ENCODE measurements at places on chromosomes 16 and 17.

GRCh38 chr17:68790492-68790891 is 164.7 kb downstream of the ABCA8 start:
- no peak for DNase-seq

DNA sequence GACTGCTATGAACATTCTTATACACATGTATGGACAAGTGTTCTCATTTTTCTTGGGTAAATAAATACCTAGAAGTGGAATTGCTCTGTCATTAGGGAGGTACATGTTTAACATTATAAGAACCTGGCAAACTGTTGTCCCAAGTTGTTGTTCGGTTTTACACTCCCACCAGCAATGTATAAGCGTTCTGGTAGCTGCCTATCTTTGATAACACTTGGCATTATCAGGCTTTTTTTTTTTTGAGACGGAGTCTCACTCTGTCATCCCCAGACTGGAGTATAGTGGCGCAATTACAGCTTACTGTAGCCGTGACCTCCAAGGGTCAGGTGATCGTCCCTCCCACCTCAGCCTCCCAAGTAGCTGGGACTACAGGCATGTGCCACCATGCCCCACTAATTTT is 16.3 kb downstream of the ATAD5 start:
- no peak for DNase-seq

- no peak for DNase-seq
Measured at GRCh38 chr17:34895383-34895782, 65.9 kb downstream of the CCT6B start.

DNA sequence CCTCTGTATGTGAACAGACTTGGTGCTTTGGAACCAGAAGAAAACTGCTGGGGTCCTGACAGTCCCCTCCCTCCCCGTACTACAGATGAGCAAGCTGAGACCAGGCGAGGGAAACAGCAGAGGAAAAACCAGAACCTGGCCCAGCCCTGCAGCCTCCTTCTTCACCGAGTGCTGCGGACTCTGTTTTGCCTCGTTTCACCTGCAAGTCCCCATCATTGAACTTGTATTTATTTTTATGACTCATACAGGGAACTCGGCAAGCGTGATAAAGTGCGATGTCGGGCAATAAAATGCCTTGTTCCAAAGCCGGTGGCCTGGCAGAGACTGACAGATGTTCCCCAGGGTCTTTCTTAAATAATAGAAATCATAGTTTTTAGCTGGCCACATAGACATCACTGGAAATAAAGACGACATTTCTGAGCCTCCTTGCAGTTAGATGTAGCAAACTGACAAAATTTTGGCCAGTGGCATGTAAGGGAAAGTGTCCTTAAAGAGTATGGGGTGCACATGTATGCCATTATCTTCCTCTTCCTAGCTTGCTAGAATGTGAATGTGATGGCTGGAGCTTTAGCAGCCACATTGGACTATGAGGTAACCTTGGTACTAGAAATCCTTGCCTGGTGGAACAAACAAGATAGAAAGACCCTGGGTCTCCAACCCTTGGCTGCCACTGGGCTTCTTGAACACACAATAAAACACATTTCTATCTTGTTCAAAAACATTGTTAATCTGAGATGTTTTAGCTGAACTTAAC is 128.6 kb downstream of the IRF8 start:
- no peak for DNase-seq

GRCh38 chr16:89749637-89750036 is 28.3 kb downstream of the ZNF276 start:
- no peak for DNase-seq

DNA sequence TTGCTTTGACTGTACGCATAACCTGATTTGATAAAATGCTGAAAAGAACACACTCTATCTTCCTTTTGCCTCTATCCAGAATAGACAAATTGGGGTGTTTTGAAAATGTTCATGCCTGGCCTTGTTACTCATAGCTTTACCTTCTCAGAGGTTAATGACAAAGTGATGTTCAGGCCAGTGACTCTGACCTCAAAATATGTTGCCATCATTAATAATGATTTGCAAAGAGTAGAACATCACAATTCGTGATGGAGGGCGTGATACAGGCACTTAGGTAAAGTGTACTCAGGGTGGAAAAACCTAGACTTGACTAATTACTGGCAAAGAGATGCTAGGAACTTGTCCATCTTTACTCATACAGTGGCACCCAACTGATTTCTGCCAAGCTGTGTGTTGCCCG is 656.6 kb upstream of the SOX9 start:
- no peak for DNase-seq

DNA sequence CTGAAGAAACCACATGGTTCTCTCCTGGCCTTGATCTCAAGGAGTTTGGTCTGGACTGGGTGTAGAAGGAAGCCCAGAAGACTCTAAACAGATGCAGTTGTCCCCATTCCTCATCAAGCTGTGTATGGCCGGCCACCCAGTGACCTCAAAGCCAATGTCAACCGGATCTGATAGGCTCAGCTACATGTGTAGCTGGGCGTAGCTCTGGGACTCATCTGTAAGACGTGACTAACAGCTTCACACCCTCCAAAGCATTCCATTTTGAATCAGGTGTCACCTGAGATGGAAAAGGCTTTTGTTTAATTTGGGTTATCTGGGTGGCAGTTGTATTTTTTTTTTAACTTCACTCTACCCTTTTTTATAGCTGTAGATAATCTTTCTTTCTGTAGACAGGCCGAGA is 130.4 kb downstream of the ABCC12 start:
- DNase-seq: no peak

- no peak for DNase-seq
Measured at GRCh38 chr16:72985148-72985941, 62.6 kb downstream of the ZFHX3 start.

GRCh38 chr17:8125947-8126490 is 2.1 kb upstream of the HES7 start:
- no peak for DNase-seq

GRCh38 chr16:79169239-79169638 is 431.3 kb downstream of the MAF start:
- DNase-seq: no peak

Data from caudate nucleus (tissue), 63 donors.